ENCODE measurements at places on chromosomes 2 and 18.

DNA sequence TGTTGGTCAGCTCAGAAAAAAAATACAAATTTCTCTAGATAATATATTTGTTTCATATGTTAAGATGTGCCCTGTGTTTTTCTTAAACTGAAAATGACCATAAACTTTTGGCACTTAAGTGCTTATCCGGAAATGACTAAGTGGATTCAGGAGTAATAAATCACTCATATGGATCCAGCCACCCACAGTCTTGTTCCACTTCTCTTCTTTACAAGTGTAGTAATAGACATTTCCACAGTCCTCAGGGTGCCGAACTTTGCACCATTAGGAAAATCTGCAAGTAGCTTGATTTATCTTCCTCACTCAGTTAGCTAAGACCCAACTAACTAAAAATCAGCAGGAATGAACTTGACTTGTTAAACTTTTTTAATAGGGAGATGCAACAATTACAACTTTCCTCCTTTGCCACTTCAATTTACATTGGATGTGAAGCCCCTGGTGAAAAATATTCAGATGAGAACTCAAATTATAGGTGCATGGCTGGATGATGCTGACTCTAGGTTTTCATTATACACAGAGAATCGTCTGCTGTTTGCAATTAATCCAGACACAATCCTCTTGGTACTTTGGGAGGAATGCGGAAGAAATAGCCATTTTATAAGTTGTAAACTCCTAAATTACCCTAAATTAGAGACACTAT, 322.5 kb downstream of the ARHGAP15 start:
- no peak for DNase-seq

- no peak for DNase-seq
Measured at GRCh38 chr2:99707592-99707991, 217.8 kb upstream of the REV1 start.

DNA sequence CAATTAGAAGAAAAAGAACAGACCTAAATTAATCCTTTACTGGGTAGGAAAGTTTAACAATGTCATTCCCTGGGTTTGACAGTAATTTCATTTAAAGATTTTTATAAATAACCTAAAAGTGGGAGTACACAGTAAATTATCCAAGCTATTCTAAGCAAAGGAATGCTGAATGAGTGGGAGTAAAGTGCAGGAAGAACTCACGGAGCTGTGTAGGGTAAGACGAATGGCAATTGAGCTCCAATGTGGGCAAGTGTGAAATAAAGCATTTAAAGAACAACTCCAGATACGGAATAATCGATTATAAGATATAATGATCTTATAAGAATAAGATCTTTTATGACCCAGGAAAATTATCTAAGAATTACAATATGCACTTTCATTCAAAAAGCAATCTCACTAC, 93.2 kb downstream of the LRRTM4 start:
- DNase-seq: no peak

GRCh38 chr2:204776781-204777559, 231.7 kb downstream of the PARD3B start:
- no peak for DNase-seq

- peak; percentile 40 for DNase-seq
Measured at GRCh38 chr2:205564346-205565141, 117.8 kb upstream of the NRP2 start.

- no peak for DNase-seq
Measured at GRCh38 chr18:22466608-22467395, 49.1 kb upstream of the CTAGE1 start.

GRCh38 chr2:240565333-240566202, 2.7 kb upstream of the RNPEPL1 start:
- no peak for DNase-seq

- no peak for DNase-seq
Measured at GRCh38 chr2:42693013-42693615, 70.8 kb downstream of the OXER1 start.

GRCh38 chr18:36499938-36500337, 202.4 kb downstream of the FHOD3 start:
- no peak for DNase-seq

DNA sequence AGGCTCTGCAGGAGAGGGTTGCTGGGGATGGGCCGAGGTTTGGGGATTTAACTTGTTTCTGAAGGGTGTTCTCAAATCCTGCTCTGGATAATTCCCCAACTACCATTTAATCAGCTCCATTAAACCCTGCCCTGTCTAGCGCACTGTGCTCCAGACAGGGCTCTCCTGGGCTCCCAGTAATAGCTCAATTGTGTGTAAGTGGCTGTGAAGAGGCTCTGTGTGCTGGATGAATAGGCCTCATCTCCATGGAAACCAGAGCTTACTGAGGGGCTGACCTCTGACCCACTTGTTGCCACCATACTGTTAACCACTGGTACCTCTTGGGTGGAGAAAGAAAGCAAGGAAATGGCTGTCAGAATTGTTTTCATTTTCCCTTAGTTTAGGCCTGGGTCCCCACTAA, 92.9 kb downstream of the TGOLN2 start:
- peak; percentile 46 for DNase-seq

GRCh38 chr2:133886735-133887675, 318.7 kb upstream of the NCKAP5 start:
- DNase-seq: peak; percentile 89

- no peak for DNase-seq
Measured at GRCh38 chr2:197359859-197360258, 49.3 kb upstream of the ANKRD44 start.

DNA sequence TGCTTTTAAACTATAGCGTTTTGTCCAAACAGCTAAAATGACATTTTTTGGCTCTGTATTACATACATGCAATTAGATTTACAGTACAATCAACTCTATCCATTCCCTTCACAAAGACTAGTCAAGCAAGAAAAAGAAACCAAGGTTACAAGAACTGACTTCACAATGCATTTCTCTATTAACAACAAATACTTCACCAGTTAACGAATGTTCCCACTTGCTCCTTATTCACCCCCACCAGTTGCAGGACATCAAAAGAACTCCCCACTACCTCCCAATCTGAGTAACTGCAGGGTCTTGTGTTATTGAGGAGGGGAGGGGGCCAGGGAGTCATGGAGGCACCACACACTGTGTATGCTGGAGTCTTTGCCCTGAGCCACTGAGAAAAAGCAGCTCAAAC, 34.9 kb downstream of the LAMA1 start:
- DNase-seq: no peak

DNA sequence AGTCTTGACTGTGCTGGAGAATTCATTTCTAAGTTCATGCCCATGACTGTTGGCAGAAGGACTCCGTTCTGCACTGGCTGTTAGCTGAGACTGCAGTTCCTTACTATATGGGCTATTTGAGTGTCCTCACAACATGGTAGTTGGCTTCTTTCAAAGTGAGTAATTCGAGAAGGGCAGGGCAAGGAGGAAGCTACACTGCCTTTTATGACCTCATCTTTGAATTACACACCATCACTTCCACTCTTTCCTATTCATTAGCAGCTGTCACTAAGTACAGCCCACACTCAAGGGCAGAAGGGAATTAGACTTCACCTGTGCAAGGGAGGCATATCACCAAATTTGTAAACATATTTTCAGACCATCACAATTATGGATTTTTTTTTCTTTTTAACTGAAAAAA, 55.9 kb upstream of the EPAS1 start:
- DNase-seq: no peak
